ENCODE measurements at places on chromosomes 3 and 15.

- no peak for DNase-seq
Measured at GRCh38 chr15:99247062-99247461, 2.3 kb downstream of the TTC23 start.

GRCh38 chr3:14525685-14526631, 14.2 kb downstream of the GRIP2 start:
- no peak for DNase-seq

DNA sequence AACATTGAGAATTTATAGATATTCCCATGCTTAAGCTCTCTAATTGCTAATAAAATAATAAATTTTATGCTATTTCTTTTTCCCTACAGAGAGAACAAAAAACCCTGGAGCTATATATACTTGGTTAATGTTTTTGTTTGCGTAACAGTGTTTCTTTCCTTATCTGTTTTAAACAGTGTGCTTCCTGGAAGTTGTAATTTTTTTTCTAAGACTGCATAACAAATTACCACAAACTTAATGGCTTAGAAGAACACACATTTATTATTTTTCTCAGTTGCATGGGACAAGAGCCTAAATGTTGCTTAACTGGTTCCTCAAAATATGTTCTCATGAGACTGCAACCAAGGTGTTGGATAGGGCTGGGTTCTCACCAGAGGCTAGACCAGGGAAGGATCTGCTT, 49.7 kb upstream of the DPH6 start:
- no peak for DNase-seq

GRCh38 chr3:124107104-124107890, 115.4 kb upstream of the ROPN1 start:
- no peak for DNase-seq

DNA sequence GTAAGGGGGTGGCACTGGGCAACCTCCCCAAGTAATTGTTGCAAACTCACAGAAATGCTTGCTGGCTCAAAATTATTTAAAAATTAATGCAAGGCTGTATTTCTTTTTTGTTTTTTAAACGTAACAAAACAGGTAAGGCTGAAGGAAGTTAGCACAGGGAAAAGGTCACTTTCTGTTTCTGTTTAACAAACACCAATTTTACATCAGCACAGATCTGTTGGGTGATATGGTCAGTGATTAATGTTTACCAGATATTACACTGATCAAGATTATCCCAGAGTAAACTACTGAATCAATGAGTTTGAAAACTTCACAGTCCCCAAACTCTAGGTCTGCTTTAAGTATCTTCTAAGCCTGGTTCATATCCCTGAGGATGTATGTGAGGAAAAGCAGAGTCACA, 558.0 kb downstream of the FOXP1 start:
- DNase-seq: no peak

DNA sequence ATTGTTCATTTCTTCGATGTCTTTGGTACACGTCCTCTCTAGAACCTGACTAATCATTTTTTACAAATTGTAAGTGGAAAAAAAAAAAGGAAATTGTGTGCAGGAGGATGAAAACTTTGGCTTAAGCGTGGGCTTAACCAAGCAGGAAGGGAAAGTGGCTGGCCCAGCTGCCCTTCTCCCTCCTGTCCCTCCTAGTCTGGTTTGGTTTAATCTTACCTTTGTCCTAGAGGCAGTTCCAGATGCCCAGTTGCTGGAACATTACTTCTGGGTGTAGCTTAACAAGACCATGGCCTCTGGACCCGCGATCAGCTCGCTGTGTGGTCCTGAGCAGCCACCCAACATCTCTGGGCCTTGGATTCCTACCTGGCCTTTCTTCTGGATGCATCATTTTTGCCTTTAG, 15.4 kb downstream of the PAQR5 start:
- DNase-seq: no peak

DNA sequence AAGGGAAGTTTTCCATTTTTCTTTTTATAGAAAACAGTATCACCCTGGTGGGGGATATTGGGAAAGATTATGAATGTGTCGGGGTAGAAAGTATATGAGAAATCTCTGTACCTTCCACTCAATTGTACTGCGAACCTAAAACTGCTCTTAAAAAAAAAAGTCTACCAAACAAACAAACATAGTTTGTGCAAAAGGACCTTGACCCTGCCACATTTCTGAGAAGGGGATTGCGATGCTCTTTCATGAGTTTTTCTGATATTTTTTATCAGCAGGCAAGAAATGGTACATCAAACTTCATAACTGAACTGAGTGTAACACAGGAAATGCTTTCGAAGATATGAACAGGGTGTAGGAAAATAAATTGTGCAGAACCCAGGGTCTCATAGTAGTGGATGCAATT, 286.0 kb downstream of the WDR72 start:
- DNase-seq: no peak

GRCh38 chr15:80695911-80696661, 976 bp downstream of the ABHD17C start:
- DNase-seq: peak; percentile 18

DNA sequence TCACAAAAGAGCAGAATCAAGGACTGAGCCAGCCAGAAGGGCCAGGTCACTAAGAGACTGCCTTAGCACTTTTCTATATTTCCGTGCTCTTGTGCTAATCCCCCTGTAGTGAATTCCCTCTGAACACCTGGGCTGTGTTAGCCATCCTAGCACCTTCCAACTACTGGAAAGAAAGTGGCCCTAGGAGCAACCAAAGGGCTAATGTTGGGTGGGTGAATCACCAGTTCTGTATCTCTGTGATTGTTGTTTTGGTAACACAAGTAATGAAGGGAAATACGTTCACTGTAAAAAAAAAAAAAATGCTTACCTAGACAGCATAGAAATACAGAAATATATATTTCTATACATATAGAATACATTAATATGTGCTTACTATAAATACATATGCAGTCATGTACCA, 43.9 kb downstream of the PXYLP1 start:
- DNase-seq: no peak

DNA sequence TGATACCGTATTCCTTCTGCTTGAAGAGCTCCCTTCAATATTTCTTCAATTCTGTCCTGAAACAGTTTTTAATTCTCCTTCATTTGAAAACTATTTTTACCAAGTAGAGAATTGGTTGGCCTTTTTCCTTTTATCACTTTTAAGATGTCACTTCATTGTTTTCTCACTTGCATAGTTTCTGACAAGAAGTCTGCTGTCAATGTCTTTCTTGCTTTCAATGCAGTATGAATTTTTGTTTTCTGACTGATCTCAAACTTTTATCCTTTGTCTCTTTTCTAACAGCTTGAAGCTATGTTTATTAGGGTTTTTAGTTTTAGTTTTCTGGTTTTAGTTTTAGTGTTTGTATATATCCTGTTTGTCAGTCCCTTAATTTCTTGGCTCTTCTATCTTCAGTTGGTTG, 364.8 kb upstream of the TPRG1 start:
- DNase-seq: no peak

DNA sequence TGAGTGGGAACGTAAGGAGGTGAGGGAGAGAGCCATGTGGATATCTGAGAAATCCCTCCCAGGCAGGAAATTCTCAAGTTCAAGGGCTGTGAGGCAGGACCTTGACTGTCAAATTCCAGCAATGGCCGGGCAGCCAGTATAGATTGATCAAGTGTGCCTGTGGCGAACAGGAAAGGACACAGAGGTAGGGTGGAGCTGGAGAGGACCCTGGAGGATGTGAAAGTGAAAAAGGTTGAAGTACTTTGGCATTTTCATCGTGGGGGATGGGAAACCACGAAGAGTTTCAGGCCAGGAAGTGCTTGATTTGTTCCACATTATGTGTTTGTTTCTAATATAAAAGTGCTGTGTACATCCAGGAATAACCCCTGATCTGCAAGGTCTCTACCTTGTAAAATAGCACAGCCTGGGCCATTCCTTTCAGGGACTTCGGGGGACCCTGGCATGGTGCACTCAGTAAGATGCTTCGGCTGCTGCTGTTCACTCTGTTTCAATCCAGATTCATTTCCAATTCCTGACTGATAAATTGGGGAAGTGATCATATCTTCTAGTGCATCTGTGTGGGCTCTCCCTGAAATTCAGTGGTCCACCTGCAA, 156.6 kb downstream of the MCTP2 start:
- DNase-seq: no peak

DNA sequence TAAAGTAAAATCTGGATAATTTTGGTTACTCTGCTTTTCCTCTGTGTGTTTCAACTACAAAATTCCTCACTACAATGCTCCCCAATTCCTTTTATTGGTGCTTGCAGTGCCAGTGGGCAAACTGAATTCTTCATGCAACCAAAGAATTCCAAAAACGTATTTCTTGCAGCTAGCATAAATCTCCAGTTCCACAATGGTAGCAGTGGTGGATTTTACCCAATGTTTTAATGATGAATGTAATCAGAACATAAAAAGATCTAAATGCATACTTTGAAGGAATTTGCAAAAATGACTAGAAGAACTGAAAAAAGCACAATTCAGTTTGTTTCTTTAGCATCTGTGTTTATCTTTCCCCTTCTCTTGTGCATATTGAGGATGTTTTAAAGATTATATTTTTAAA, 359.6 kb upstream of the TPRG1 start:
- DNase-seq: no peak

DNA sequence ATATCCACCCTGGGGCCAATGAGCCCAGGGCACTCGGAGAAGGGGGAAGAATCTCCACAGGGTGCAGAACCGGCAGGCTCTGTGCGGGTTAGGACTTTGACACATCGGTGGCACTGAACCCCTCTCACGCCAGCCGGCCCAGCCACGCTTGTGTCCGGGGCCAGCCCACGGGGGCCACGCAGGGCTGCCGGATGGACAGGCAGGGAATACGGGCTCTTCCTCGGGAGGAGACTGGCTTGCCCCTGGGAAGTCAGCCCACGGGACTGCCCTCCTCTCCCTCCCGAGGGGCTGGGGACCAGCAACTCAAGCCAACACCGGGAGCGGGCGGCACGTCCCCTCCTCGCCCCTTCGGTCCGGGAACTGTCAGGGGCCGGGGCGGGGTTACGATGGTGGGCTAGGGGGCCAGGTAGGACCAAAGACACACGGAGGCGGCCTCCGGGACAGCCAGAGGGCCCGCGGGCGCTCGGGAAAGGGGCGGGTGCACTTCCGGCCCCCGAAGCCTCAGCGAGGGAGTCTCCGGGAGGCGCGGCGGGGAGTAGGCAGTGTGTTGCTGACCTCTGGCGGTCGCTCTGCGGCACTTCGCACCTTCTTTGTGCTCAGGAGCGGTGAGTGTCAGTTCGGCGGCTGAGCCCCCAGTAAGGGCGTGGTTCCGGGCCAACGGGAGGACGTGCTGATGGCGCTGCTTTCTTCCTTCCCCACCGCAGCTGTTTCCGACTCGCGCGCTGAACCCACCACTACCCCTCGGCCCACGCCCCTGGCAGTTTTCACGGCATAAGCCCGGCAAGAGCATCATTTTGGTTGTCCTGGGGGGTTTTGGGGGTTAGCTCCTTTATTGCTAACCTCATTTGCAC, 5.1 kb upstream of the CYP8B1 start:
- DNase-seq: peak; percentile 77

- peak; percentile 51 for DNase-seq
Measured at GRCh38 chr3:38039101-38039898, at the start of gene DLEC1. Gene DLEC1 (plus strand): TSS chr3:38039208. CDS start chr3:38039226, 18 bp downstream.
